Astrocyte of the spinal cord (primary cell): ENCODE measurements at places on chromosomes 7 and 10.

DNA sequence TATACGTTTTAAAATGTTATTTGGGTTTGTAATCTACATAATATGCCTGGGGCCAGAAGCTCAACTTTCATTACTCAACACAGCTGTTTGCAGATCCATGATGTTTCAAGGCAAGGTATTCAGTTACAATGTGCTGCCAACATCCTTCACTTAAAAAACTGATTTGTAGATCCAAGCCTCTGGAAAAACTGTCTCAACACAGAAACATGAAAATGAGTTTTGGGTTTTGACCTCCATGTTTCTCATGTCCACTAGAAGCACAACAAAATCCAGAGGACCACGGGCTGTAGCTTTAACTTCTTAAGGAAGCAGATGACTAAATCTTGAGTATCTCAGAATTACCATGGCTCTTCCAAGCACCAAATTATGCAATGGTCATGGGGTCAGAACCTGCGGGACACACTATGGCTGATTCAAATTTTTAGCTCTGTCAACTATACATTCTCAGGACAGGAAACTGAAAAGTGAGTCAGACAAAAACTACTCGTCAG lies 247.1 kb upstream of the GRB10 start:
- DNase-seq, result peak; percentile 87

DNA sequence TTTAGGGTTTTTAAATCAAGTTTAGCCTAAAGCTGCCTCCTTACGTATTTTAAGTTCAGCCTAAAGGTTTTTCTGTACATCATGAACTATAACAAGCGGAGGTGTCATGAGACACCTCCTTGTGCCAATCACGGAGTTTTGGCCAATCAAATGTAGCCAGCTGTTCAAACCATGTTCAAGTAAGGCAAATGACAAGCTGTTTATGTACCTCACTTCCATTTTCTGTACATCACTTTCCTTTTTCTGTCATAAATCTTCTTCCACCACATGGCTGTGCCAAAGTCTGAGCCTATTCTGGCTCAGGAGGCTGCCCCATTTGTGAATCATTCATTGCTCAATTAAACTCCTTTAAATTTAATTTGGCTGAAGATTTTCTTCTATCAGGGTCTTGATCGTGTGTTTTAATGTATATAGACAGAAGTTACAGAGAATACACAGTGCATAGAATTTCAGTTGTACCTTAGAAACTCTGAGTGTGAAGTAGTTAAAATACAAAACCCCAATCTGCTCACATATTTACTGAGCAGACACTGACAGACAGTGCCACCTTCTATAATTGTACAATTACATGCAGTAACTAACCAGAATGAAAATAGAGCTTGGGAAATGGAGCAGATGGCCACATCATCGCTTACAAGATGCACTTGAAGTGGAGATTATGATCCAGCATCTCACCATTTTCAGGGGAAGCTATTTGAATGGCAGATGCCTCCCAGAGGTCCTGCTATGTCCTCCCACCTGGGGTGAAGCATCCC lies 76.9 kb upstream of the LANCL2 start:
- no peak for DNase-seq

DNA sequence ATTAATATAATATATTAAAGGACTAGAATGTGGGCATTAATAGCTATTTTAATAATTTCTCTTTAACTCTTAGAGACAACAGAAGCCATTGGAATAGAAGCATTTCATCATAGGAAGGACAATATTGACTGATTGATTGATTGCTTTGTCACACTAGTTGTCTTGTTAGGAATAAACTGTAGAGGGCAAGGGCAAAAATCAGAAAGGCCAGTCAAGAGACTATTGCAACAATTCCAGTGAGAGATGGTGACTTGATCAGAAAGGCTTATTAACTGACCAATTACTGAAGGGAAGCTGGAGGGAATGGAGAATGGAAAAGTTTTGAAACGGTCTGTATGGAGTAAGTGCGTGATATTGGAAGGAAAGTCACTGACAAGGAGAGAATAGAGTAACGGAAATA lies 87.3 kb downstream of the RUNDC3B start:
- DNase-seq, result no peak

DNA sequence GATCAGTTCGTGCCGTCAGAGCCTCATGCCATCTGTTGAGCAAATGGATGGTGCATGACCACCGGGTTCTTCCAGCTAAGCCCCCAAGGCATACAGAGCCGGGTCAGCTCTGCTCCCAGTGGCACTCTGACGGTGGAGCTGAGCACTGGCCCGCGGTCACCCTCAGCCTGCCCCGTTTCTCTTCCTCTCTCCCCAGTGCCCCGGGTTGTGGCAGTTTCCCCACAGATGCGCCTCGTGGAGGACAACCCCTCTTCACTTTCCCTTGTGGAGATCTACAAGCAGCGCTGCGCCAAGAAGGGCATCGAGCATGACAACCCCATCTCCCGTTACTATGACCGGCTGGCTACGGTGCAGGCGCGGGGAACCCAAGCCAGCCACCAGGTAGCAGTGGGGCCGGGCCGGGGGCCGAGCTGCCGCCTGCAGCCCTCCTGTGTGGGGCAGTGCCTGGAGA lies 129.9 kb downstream of the TRRAP start:
- no peak for DNase-seq

DNA sequence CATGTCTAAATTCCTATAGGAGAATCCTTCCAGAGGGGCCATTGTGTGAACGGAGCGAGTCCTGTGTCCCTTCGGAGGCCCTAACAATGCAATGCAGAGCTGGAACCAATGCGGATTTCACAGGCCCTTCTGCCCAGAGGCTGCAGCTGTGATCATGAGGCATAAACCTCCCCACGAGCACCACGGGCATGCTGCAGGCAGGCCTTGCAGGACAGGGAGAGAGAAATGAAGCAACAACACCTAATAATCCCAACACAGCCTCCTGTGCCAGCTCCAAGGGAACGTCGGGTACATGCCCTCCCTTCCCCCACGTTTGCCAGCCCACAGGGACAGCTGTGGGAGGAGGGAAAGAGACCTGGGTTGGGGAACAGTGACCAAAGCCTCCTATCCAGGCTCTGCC lies 74.4 kb downstream of the TNS3 start:
- no peak for DNase-seq

DNA sequence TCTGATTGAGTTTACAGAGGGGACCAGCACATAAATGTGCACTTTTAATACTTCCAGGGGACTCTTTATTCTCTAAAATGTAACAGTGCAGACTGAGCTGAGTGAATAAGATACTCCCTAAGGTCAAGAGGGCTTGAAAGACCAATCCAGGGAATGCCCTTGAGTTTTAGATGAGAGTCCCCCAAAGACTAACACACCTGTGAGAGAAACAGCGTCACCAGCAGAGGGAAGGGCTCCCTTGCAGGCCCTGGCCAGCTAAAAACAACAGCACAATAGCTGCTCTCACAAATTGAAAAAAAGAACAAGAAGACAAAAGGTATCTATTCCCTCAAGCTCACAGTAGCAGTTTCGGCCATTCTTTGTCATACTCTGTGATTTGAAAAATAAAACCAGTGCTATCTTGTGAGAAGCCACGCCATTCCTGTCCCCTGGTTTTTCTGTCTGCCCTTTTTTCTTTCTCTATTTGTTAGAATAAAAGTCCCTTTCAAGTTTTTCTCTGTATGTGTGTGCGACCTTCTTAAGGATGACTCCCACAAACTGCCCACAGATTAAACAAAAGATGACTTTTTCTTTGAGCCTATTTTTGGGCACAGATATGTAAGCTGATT lies 230.4 kb upstream of the BMPER start:
- no peak for DNase-seq

GRCh38 chr10:132478341-132479023 lies 59.1 kb upstream of the INPP5A start:
- DNase-seq, result no peak

- DNase-seq, result peak; percentile 34
Measured at GRCh38 chr7:15555381-15555859, 6.4 kb downstream of the AGMO start.

DNA sequence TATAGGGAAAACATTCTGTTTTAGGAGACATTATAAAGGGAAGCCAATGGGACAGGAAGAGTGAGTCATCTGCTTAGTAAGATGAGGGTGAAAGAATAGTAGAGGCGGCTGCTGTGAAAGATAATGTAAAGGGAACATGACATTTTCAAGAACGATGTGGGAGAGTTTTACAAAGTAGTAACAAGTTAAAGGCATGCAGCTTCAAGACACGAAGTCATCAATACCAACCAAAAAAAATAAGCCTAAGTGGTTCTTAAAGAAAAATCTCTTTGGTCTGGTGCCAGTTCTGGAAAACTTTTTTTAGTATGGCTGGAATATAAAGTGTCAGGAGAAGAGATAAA lies 6.1 kb downstream of the GSTO1 start:
- peak; percentile 79 for DNase-seq

DNA sequence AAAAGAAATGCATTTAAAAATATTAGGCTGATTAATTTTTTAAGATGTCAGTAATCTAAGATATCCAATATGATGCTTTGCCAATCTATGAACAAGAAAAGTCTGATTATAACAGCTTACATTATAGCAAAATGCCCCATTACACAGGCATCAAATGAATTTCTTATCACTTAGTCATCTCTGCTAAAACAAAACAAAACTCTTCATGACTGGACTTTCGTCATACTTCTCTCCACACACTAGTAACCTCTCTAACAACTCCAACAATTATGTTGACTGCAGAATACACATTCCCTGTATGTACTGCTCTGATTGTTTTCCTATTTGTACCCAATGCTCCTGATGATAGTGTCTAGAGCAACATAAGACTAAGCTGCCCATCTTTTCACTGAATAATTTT lies 3.8 kb upstream of the MKI67 start:
- DNase-seq, result no peak

DNA sequence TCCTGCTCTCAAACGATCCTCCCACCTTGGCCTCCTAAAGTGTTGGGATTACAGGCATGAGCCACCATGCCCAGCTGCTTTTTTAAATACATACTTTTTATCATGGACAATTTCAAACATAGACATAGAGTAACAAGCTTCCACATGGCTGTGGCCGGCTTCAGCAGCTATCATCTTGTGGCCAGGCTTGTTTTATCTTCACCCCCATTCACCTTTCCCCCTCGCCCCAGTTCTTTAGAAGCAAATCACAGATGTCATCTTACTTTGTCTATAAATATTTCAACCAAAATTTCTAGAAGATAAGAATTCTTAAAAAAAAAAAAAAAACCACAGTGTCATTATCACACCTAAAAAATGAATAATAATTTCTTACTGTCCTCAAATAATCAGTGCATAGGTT lies 5.9 kb downstream of the FOXK1 start:
- DNase-seq, result no peak

GRCh38 chr7:4745265-4745919 lies 30.0 kb upstream of the AP5Z1 start:
- no peak for DNase-seq

DNA sequence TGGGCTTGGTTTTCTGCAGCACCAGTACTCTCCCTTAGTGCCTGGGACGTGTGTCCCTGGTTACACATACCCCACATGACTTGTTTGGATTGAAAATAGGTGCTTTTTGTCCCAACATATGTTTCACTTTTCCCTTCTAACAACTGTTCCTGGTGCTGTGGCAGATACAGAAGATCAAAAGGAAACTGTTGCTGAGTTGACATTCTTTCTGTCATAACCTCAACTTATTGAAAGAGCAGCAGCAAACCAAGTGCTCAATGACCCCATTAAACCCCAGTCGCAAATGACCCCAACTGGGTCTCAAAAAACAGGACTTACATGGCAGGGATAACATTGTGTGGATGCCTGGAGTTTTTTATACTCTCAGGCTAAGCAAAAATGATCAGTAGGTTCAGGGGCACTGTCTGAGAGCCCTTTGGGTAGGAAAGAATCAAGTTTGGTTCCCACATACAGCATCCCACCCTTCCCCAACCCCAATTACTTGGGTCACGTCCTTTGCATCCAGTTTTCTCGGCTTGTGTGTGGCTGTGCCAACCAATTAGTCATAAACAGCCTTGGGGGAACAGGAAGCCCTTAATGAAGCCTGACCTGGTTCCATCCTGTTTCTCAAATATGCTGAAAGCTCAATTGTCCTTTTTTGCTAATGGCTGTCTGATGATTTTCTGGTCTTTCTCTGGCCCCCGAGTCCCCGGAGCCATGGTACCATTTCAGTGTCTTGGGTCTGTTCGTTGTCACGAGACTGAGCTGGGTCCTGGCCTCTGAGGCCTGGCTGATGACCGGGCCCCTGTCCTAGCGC lies 4.9 kb downstream of the HKDC1 start:
- DNase-seq, result no peak

DNA sequence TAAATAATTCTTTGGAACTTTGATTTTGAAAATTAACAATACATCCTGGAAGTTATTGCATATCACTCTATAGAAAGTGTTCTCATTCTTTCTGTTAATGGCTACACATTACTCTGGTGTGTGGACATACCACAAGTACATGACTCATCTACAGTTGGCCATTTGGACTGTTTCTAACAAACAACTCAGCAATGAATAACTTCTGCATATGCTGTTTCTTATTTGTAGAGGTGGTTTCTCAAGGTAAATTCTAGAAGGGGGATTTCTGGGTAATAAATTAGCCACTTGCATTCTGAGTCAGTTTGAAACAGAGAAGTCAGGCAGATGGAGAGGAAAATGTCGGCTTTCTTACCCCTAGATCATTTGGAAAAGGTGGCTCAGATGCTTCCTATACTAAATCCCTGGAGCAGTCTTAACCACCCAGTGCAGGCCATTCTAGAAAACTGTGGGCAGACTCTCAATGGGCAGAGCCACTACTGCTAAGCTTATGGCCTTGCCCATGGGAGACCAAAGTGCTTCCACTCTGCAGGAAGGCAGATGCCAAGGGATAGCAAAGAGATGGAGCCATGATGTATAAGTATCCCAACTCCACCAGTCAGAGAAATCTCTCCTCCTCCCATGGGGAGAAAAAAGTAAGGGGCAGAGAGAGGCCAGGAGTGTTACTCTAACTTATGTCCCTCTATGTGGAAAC lies 194.0 kb upstream of the PLPP4 start:
- DNase-seq, result peak; percentile 52

DNA sequence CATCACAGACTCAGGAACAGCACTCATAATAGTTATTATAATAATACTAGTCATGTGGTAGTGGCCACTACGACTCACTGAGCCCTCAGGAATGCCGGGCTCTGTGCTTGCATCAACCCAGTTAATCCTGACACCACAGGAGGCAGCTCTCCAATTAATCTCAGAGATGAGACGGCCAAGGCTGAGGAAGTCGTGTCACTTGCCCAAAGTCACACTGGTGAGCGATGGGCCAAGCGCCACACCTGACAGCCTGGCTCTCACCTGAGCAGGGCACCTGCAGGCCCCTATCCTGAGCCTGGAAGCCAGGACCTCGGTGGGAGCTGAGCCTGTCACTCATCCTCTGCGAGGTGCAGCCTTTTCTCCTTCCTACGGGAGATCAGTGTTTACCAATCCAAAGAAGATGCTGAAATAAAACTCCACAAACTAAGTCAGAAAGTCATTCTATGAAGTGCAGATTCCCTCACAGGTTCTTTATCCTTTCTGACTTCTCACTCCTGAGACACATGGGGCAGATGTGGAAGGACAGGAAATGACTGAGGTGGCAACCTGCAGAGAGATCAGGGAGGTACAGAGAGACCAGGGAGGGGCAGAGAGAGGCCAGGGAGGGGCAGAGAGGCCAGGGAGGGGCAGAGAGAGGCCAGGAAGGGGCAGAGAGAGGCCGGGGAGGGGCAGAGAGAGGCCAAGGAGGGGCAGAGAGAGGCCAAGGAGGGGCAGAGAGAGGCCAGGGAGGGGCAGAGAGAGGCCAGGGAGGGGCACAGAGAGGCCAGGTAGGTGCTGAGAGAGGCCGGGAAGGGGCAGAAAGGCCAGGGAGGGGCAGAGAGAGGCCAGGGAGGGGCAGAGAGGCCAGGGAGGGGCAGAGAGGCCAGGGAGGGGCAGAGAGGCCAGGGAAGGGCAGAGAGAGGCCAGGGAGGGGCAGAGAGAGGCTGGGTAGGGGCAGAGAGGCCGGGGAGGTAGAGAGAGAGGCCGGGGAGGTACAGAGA lies 38.5 kb downstream of the VIPR2 start:
- DNase-seq, result no peak
